ENCODE measurements at places on chromosomes 7 and 10.

DNA sequence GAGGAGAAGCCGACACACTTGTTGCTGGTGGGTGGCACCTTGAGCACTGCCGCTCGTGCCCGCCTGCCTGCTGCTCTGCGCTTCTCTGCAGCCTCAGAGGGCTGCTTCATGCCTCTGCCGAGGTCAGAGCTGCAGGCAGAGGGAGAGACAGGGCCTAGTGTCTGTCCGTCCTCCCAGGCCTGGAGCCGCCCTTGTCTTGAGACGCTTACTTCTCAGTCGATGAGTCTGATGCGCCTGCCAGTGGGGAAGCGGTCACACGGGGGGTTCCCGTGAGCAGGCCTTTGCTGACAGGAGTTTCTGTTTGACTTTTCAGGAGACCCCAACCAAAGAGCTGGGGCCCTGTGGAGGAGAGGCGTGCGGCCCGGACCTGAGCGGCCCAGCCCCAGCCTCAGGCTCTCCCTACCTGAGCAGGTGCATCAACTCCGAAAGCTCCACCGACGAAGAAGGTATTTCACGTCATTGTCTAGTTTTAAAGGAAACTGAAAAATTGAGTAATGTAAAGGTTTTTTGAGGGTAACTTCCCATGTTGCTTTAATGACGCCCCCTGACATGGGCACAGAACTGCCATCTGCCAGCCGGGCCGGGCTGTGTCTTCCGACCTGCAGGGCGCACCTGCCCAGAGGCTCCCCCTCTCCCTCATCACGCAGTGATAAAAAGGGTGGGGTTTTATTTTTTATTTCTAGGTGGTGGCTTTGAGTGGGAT, 7.8 kb upstream of the BHLHA15 start:
- DNase-seq = no peak

- DNase-seq = no peak
Measured at GRCh38 chr10:114481055-114481454, 76.8 kb upstream of the AFAP1L2 start.

DNA sequence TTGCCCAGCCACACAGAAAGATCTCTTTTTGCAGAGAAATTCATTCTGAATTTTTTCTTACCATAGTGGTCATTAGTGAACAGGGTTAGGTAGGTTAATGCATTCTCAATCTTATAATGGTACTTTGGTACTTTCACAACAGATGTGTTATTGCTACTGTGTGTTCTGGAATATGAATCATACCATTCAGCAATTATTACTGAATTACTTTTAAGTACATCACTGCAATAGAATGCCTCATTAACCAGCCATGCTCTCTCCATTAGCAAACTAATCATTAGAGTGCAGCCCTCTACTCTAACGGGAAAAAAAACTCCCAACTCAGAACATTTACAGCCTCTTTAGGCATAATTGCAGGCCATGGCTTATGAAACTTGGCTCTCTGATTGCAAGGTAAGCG, 102.1 kb downstream of the DOCK4 start:
- no peak for DNase-seq

DNA sequence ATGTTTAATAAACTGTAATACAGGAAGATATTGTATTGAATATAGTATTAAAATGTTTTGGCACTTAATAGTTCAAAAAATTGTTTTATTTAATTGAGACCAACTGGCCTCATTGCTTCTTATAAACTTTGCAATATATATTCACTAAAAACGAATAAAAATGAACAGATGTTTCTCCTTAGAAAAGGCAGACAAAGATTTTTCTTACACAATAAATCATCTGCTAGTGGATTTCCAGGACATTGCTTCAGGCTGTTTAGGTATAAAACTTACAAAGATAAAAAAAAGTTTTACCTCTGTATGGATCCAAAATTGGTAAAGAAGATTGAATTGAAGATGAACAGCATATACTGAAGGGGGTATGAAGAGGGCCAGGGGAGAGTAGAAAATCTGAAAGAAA, 143.6 kb downstream of the AGMO start:
- DNase-seq = no peak

GRCh38 chr10:118412932-118413331, 70.8 kb upstream of the FAM204A start:
- DNase-seq = no peak

- DNase-seq = no peak
Measured at GRCh38 chr10:102834143-102834542, 3.1 kb downstream of the CYP17A1 start.

DNA sequence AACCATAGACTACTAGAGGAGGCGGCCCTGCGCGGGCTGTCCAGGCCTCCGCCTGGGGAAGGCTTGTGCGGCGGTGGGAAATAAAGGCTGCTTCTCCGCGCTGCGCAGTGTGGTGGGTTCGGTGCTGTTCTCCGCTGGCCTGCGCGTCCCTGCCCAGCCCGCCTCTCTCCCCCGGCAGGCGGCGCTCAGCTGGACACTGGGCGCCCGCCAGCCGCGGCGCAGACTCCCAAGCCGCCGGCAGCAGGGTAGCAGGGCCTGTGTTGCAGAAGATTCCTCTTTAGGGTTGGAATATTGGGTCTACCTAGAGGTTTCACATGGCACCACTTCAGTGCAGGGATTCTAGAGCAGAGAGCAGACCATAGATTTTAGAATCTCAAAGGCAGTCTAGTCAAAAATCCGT, 66.1 kb upstream of the ZPBP start:
- DNase-seq = no peak

DNA sequence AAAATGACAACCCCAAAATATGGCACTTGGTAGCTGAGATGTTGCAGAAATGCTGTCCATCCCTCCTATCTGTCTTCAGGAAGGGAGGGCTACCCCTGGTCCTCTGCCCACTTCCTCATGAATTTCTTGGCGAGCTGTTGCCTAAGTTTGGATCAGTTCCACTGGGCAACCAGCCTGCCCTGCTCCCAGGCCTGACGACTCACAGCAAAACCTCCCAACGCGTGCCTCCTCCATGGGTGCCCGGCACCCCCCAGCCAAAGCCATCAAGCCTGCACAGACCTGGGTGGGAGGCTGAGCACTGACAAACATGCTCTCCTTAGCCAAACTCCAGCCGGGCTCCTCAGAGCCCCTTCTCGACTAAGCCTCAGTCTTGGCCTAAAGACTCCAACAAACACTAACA, 8.9 kb downstream of the VSTM4 start:
- DNase-seq = no peak
